ENCODE measurements at places on chromosomes 7 and 10. TPM values are rescaled to one million over a fixed set of nuclear protein-coding genes. Genes with fewer than 3 reads are reported as not detected.

The LDB3 gene
- total RNA-seq = 7.7 TPM

The SLC26A5 gene
- 1.2 TPM for total RNA-seq

The TET1 gene
- total RNA-seq = 2.2 TPM

The TMEM140 gene
- total RNA-seq = 31.3 TPM

The STEAP1B gene
- total RNA-seq = 0.79 TPM

GRCh38 chr7:152016947-152017346 lies 8.5 kb upstream of the GALNT11 start:
- no peaks in the 10 kb centered on the region for H3K4me1 ChIP-seq
- no peak overlapping the region for H3K27ac ChIP-seq
- H3K27me3 ChIP-seq = no peaks in the 10 kb centered on the region
- H3K36me3 ChIP-seq = no peaks in the 10 kb centered on the region
- DNase-seq = no peak

GRCh38 chr10:61986788-61987492 lies 85.4 kb downstream of the ARID5B start:
- peaks cover 11% of the 10 kb centered on the region for H3K4me1 ChIP-seq
- H3K4me3 ChIP-seq = no peak overlapping the region
- H3K36me3 ChIP-seq = no peaks in the 10 kb centered on the region
- H3K27me3 ChIP-seq = no peaks in the 10 kb centered on the region
- DNase-seq = no peak
- H3K27ac ChIP-seq = peak overlapping the region; percentile 34

GRCh38 chr10:71434760-71435394 lies 38.2 kb downstream of the CDH23 start:
- H3K27me3 ChIP-seq = no peaks in the 10 kb centered on the region
- no peak overlapping the region for H3K27ac ChIP-seq
- H3K4me1 ChIP-seq = no peaks in the 10 kb centered on the region
- no peaks in the 10 kb centered on the region for H3K36me3 ChIP-seq

GRCh38 chr10:123428391-123428790 lies 237.8 kb upstream of the GPR26 start:
- DNase-seq = peak; percentile 31
- H3K27ac ChIP-seq = no peak overlapping the region
- H3K27me3 ChIP-seq = no peaks in the 10 kb centered on the region
- H3K4me3 ChIP-seq = no peak overlapping the region
- no peaks in the 10 kb centered on the region for H3K4me1 ChIP-seq

DNA sequence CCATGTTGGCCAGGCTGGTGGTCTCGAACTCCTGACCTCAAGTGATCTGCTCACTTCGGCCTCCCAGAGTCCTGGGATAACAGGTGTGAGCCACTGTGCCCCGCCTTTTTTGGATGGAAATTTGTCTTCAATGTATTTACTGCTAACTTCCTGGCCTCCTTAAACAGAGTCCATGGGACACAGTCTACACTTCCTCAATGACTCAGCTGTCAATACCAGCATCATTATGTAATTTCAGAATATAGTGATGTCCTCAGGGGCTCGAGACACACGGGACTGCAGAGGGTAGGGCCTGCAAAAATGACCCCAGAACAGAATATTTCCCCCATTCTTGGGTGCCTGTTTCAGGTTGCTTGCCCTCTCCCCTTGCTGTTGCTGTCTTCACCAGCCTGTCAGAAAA lies 31.1 kb downstream of the CAMK2G start:
- H3K4me1 ChIP-seq = no peaks in the 10 kb centered on the region
- peaks cover 37% of the 10 kb centered on the region for H3K36me3 ChIP-seq
- H3K27me3 ChIP-seq = no peaks in the 10 kb centered on the region
- H3K27ac ChIP-seq = no peak overlapping the region
- DNase-seq = no peak

- H3K27ac ChIP-seq = no peak overlapping the region
- DNase-seq = no peak
- no peak overlapping the region for H3K4me3 ChIP-seq
- no peaks in the 10 kb centered on the region for H3K36me3 ChIP-seq
Observed at GRCh38 chr7:55946545-55946944, 5.1 kb upstream of the MRPS17 start.

DNA sequence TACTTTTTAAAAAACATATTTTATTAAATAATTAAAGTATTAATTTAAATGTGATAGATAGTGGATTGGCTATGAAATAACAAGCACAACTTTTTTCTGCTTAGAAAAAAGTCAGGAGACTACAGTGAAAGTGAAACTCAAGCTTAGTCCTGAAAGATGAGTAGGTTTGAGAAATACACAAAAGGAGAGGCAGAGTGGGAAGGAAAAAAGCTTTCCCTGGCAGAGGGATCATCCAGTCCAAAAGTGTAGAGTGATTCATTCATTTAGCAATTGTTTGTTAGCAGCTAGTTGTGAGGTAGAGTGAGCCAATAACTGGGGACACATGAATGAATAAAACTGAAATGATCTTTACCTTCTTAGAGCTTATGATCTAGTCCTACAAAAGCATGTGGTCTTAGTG lies 93.5 kb downstream of the FOXP2 start:
- H3K36me3 ChIP-seq = no peaks in the 10 kb centered on the region
- H3K4me3 ChIP-seq = no peak overlapping the region
- H3K4me1 ChIP-seq = no peaks in the 10 kb centered on the region
- no peak overlapping the region for H3K27ac ChIP-seq
- DNase-seq = no peak
- no peaks in the 10 kb centered on the region for H3K27me3 ChIP-seq

DNA sequence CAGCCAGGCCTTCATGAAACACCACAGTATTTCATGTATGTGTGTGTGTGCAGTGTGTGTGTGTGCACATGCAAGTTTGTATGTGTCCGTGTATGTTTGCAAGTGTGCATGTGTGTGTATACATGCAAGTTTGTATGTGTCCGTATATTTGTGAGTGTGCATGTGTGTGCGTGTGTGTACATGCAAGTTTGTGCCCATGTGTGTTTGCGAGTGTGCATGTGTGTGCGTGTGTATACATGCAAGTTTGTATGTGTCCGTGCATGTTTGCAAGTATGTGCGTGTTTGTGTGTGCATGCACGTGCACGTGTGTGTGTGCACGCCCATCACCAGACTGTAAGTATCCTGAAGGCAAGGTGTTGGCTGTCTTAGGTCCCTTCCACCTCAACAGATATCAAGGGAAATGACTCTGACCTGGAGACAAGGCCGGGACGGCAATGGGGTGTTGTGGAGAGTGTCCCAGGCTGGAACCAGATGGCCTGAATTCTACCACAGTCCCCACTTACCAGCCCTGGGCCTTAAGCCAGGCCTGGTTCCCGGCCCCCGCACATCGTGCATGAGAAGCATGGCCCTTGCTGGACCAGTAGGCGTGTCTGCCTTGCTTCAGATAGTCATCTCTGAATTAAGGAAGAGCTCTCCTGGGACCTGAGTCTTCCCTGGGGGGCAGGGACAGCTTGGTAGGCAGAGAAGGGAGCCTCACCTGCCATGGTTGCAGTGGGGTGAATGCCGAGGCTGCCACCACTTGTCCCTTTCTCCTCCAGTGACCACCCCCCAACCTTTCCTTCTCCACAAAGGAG lies 140.0 kb downstream of the GRK5 start:
- H3K36me3 ChIP-seq = no peaks in the 10 kb centered on the region
- H3K27ac ChIP-seq = no peak overlapping the region
- H3K27me3 ChIP-seq = no peaks in the 10 kb centered on the region
- no peaks in the 10 kb centered on the region for H3K4me1 ChIP-seq

DNA sequence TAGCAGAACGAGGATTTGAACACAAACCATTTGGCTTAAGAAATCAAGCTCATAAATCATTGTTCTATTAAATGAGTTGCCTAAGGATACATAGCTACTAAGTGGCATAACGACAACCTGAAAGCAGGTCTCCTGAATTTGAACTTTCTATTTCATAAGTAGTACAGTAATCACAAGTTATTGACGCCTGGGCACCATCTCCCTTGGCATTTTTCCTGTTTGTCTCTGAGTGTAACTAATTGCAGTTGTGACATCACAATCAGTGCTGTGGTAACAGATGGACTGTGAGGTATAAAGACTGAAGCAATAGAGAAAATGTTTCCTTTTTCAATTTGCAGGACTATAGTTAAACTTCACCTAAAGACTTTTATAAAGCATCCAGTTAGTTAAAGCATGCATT lies 6.4 kb upstream of the CSTF2T start:
- no peak overlapping the region for H3K4me3 ChIP-seq
- H3K36me3 ChIP-seq = no peaks in the 10 kb centered on the region
- no peaks in the 10 kb centered on the region for H3K27me3 ChIP-seq
- no peak overlapping the region for H3K27ac ChIP-seq
- no peak for DNase-seq
- no peaks in the 10 kb centered on the region for H3K4me1 ChIP-seq

- H3K4me1 ChIP-seq = no peaks in the 10 kb centered on the region
- no peak for DNase-seq
- peaks cover 10% of the 10 kb centered on the region for H3K36me3 ChIP-seq
Observed at GRCh38 chr7:100577507-100577906, 3.8 kb upstream of the SAP25 start.

GRCh38 chr10:8499312-8499711 lies 444.8 kb downstream of the GATA3 start:
- H3K36me3 ChIP-seq = no peaks in the 10 kb centered on the region
- no peaks in the 10 kb centered on the region for H3K4me1 ChIP-seq
- H3K27me3 ChIP-seq = no peaks in the 10 kb centered on the region
- H3K4me3 ChIP-seq = no peak overlapping the region
- DNase-seq = no peak
- H3K27ac ChIP-seq = no peak overlapping the region

GRCh38 chr7:84800846-84801245 lies 386.0 kb downstream of the SEMA3D start:
- DNase-seq = no peak
- no peaks in the 10 kb centered on the region for H3K36me3 ChIP-seq
- H3K27me3 ChIP-seq = no peaks in the 10 kb centered on the region
- no peak overlapping the region for H3K27ac ChIP-seq

GRCh38 chr10:58781873-58782488 lies 269.3 kb downstream of the BICC1 start:
- no peak overlapping the region for H3K27ac ChIP-seq
- H3K27me3 ChIP-seq = no peaks in the 10 kb centered on the region
- no peaks in the 10 kb centered on the region for H3K36me3 ChIP-seq
- H3K4me1 ChIP-seq = peaks cover 5% of the 10 kb centered on the region
- no peak for DNase-seq
- no peak overlapping the region for H3K4me3 ChIP-seq

- H3K4me1 ChIP-seq = peaks cover 3% of the 10 kb centered on the region
- no peaks in the 10 kb centered on the region for H3K36me3 ChIP-seq
- no peak overlapping the region for H3K4me3 ChIP-seq
- DNase-seq = peak; percentile 61
- H3K27me3 ChIP-seq = no peaks in the 10 kb centered on the region
- H3K27ac ChIP-seq = no peak overlapping the region
Observed at GRCh38 chr10:29588629-29589421, 45.9 kb downstream of the SVIL start.

DNA sequence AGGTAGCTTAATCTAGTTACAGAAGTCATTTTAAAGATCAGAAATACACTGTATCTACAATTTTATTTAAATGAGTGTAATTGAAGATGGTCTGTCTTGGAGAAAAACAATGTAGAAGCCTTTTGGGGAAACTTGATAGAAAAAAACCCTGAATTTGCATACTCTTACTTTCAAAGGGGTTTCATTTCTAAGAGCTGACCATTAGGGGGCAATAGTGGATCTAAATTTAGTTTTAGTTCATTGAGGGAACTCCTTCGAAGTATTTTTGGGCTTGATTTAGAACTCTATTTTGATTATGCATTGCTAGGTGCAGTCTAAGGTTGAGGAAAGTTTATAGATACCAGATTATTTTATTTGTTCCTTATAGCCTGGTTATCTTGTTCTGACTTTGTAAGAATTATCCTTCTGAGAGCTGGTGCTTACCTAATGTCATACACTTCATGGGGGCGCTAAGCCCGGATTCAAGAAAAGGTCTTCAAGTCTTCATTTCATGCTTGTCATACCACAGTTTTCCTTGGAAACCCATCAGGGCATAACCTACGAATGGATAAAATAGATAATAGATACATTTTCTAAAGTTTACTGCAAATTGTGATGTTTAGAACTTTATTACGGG lies 69.1 kb upstream of the MXI1 start:
- H3K4me1 ChIP-seq = no peaks in the 10 kb centered on the region
- peaks cover 3% of the 10 kb centered on the region for H3K36me3 ChIP-seq
- H3K27ac ChIP-seq = no peak overlapping the region
